Smooth muscle cell of trachea (primary cell): ENCODE measurements at places on chromosomes 3 and 15. TPM values are rescaled to one million over a fixed set of nuclear protein-coding genes. Genes with fewer than 3 reads are reported as not detected.

Gene NLGN1
- total RNA-seq, result 1.0 and 3.3 TPM in 2 replicates

Gene ZNF385D
- 0.66 and 6.5 TPM in 2 replicates for total RNA-seq

Gene STX19
- not detected in 2 replicates for total RNA-seq

Gene ZNF860
- 0.17 and 1.0 TPM in 2 replicates for total RNA-seq

Gene ZNF502
- total RNA-seq, result 3.6 and 6.0 TPM in 2 replicates

Gene PTPN9
- 22.4 and 24.0 TPM in 2 replicates for total RNA-seq

Gene RETNLB
- not detected in 2 replicates for total RNA-seq

Gene RARB
- 15.5 and 16.9 TPM in 2 replicates for total RNA-seq

Gene GOLGA6L6
- not detected in 2 replicates for total RNA-seq

Gene CYP11A1
- total RNA-seq, result 0.83 and 1.0 TPM in 2 replicates

Gene NIPA2
- total RNA-seq, result 53.2 and 53.9 TPM in 2 replicates

Gene NSMCE3
- total RNA-seq, result 10.0 and 12.1 TPM in 2 replicates

Gene PIK3CB
- total RNA-seq, result 13.6 and 16.1 TPM in 2 replicates

Gene P2RY13
- not detected in 2 replicates for total RNA-seq

Gene PLSCR5
- total RNA-seq, result not detected in 2 replicates

Gene RNF168
- total RNA-seq, result 10.4 and 13.2 TPM in 2 replicates

Gene CADM2
- total RNA-seq, result 0.15 and 0.17 TPM in 2 replicates

Gene SMCO1
- total RNA-seq, result not detected in 2 replicates

Gene THPO
- total RNA-seq, result 0.15 and 0.83 TPM in 2 replicates

Gene LRIG1
- total RNA-seq, result 48.7 and 61.9 TPM in 2 replicates

Gene DNAJC17
- total RNA-seq, result 19.5 and 27.1 TPM in 2 replicates

Gene LRRC31
- not detected in 2 replicates for total RNA-seq

Gene CACNA2D3
- total RNA-seq, result under 0.01 and 0.15 TPM in 2 replicates

Gene CPB1
- total RNA-seq, result not detected in 2 replicates

Gene CCR8
- total RNA-seq, result not detected in 2 replicates

Gene EIF4G1
- total RNA-seq, result 315 and 337 TPM in 2 replicates

Gene SLC7A14
- 3.3 and 7.4 TPM in 2 replicates for total RNA-seq

Gene ANXA2
- 3,054 and 5,074 TPM in 2 replicates for total RNA-seq

Gene ASB14
- total RNA-seq, result not detected in 2 replicates

Gene CIAO2A
- 49.1 and 70.1 TPM in 2 replicates for total RNA-seq

Gene GOLGA6A
- not detected in 2 replicates for total RNA-seq

Gene PLA2G4E
- total RNA-seq, result under 0.01 TPM in 1 of 2 replicates, not detected in the other

Gene ZMAT3
- 28.4 and 47.6 TPM in 2 replicates for total RNA-seq

Gene ARHGAP31
- 4.2 and 6.5 TPM in 2 replicates for total RNA-seq

Gene FAM107A
- under 0.01 and 0.15 TPM in 2 replicates for total RNA-seq
